Activated T-cell treated with anti-CD3 and anti-CD28 coated beads for 24 hours (primary cell): ENCODE measurements at places on chromosomes 2 and 18.

DNA sequence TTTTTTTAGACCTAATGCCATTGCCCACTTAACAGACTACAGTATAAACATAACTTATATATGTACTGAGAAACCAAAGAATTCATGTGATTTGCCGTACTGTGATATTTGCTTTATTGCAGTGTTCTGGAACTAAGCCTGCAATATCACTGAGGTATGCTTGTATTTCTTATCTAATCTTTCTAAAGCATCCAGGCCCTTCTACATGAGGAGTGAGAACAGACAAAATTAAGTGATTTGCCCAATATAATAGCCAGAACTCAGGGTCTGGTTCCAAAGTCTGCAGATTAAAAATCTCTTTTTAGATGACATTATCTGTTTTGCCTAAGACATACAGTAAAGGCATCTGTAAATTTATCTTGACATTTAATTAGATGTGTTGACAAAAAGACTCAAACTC, 41.9 kb downstream of the BMPR2 start:
- no peak for DNase-seq

GRCh38 chr2:24871852-24872333, 48.1 kb downstream of the ADCY3 start:
- DNase-seq = no peak

DNA sequence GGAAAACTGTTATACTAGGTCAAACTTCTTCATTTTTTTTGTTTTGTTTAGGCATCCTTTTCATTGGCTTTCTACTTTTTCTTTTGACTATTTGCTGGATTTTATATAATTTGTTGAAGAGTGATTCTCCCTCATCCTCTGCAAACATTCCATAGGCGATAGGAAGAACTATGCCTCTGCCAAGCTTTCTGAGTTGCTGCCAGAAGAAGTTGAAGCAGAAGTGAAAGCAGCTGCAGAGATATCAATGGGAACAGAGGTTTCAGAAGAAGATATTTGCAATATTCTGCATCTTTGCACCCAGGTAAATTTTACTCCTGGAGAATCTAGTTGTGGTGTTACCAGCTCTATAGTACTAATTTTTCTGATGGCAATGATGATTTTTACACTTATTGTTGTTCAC, 25.4 kb downstream of the NOP58 start:
- DNase-seq = no peak

- no peak for DNase-seq
Observed at GRCh38 chr2:201881741-201882140, 75.4 kb downstream of the CDK15 start.

DNA sequence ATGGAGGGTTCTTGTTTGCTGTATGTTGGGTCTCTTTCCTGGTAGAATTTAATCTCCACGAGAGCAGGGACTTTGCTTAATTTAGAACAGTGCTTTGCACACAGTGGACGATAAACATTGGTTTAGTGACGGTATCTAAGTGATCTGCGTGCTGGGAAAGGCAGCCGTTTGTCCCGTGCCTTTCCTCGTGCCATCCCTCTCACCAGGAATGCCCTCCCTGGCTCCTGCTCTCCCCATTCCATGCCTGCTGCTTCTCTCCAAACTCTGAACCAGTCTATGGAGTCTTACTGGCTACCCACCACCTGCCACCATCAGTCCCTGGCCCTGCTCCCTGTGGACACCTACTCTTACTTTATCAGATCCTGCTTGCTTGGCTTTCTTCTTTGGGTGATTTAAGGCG, 27.3 kb upstream of the TNP1 start:
- DNase-seq = no peak

- DNase-seq = no peak
Observed at GRCh38 chr2:24919506-24920097, 435 bp downstream of the ADCY3 start.

GRCh38 chr2:9200633-9201015, 6.0 kb upstream of the ASAP2 start:
- no peak for DNase-seq

- no peak for DNase-seq
Observed at GRCh38 chr18:22975508-22975907, 42.4 kb downstream of the RBBP8 start.

- DNase-seq = no peak
Observed at GRCh38 chr2:216498070-216498378, 620 bp upstream of the RPL37A start.

- no peak for DNase-seq
Observed at GRCh38 chr2:212539072-212539880, 674 bp upstream of the ERBB4 start.

GRCh38 chr2:1638281-1638860, 105.9 kb downstream of the PXDN start:
- no peak for DNase-seq
